ENCODE measurements at places on chromosomes 3 and 15.

- peak; percentile 41 for DNase-seq
Observed at GRCh38 chr3:49013738-49014660, 4.4 kb downstream of the DALRD3 start.

GRCh38 chr3:59056706-59057105, 6.9 kb upstream of the CFAP20DC start:
- DNase-seq, result no peak

DNA sequence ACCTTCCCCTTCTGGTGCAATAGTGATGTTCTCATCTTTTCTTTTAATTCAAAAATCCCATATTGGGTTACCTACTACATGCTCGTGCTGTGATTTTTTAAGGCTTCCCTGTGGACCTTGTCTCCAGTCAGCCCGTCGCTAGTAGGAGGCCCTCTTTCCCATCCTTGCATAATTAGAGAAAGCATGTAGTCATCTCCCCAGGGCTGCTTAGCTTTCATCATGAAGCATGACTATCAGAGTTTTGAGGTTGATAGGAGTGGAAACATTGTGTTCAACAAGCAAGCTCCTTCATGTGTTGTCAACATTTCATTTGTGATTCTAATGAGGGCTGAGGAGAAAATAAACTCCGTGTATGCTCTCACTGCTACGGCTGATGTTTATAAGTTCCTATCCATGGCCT, 8.7 kb upstream of the LRTM1 start:
- no peak for DNase-seq

DNA sequence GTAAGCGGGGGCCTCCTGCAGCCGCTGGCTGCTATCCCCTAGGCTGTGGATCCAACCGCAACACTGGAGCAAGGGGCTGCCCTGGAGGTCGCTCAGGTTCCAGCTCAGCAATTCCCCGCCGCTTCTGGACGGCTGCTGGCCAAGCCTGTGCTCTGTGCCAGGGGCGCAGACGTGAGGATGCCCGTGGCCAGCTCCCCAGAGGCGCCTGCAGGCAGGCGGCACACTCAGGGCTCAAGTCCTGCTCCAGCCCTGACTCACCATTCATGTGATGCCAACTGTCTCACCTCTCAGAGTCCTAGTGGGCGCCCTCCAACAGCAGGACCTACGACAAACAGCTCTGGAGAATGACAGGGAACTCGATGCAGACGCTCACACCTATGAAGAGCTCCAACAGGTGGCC, 31.6 kb downstream of the KLHL25 start:
- no peak for DNase-seq

- DNase-seq, result no peak
Observed at GRCh38 chr3:32556332-32556731, 14.3 kb downstream of the DYNC1LI1 start.

GRCh38 chr3:186024210-186024609, 84.7 kb downstream of the ETV5 start:
- DNase-seq, result no peak

DNA sequence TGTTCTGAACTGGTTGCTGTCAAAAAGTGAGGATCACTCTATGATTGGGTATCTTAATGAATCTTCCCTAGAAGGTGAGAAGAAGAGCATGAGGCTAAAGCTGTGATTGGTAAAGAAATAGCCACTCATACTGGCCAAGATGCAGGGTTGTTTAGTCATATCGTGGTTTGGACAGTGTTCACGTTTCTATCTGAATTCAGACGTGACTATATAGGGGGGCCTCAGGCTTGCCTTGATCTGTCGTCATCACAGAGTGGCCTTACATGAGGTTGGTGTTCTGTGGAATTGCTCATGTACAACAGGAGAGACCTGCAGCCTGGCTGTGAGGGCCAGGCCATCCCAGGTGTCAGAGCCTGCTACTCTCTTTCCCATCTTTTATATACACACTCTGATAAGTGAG, 12.4 kb downstream of the RTP2 start:
- no peak for DNase-seq
